Stimulated activated CD8-positive, alpha-beta memory T cell treated with anti-CD3 and anti-CD28 coated beads, Interleukin-4, amount 100 ng/mL, for 1 hour (primary cell): ENCODE measurements at places on chromosomes 12 and 14.

- no peak for DNase-seq
Measured at GRCh38 chr12:95473231-95473883, 595 bp upstream of the METAP2 start.

DNA sequence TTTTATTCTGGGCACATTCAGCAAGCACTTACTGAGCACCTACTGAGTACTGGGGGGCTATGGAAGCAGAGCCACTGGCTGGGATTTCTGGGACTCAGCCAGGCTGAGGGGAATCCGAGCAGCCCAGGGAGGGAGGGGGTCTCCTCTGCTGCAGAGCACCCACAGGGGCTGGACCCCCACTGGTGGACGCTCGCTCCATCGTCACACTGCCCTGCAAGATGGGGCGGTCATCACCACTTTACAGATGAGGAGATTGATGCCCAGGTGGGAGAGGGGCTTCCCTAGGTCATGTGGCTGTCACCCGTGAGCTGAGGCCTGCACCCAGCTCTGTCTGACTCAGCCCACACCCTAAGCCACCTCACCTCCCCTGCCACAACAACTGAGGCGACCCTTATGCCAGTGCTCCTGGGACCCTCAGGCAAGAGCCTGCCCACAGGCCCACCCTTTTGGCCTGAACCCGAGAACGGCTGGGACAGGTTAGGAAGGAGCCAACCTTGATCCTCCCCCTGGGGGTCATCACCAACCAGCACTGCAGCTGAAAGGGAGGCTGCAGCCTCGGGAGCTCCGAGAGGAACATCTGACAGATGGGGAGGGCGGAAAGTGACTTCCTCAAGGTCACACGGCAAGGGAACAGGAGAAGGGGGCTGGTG is 74.4 kb downstream of the SERPINA3 start:
- DNase-seq = no peak

- no peak for DNase-seq
Measured at GRCh38 chr14:92585981-92586937, 72.7 kb downstream of the RIN3 start.

DNA sequence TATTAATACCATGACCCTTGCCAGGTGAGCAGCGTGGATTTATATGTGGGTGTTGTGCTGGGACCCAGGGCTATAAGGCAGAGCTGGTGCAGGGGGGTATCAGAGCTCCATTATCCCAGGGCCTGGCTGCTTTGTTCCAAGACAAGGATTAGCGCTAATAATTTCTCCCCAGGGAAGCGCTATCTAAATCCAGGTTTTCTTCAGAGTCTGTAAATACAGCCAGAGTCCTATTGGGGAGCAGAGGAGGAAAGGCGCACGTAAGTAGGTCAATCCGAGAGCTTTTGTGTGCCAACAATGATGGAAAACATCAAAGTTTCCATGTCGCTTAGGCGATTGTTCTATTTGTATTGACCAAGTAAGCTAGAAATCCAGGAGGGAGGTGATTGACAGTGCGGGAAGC is 1009.7 kb downstream of the VRK1 start:
- DNase-seq = no peak

DNA sequence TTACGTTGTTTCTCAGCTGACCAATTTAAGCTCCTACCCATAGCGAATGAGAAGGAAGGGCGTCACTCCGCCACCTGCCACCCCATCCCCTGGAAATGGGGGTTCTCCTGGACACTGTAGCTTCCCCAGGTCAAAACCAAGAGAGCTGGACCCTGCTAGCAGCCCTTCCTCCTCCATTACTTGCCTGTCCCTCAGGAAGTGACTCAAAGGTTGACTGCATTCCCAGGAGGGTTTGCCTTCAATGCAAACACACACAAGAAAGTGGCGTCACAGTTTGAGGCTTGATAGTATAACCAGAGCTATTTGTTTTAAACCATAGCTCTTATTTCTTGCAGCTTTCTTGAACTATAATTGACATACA is 79.1 kb downstream of the KCNK13 start:
- DNase-seq = no peak

- DNase-seq = no peak
Measured at GRCh38 chr14:69036757-69037506, 57.8 kb upstream of the ACTN1 start.

DNA sequence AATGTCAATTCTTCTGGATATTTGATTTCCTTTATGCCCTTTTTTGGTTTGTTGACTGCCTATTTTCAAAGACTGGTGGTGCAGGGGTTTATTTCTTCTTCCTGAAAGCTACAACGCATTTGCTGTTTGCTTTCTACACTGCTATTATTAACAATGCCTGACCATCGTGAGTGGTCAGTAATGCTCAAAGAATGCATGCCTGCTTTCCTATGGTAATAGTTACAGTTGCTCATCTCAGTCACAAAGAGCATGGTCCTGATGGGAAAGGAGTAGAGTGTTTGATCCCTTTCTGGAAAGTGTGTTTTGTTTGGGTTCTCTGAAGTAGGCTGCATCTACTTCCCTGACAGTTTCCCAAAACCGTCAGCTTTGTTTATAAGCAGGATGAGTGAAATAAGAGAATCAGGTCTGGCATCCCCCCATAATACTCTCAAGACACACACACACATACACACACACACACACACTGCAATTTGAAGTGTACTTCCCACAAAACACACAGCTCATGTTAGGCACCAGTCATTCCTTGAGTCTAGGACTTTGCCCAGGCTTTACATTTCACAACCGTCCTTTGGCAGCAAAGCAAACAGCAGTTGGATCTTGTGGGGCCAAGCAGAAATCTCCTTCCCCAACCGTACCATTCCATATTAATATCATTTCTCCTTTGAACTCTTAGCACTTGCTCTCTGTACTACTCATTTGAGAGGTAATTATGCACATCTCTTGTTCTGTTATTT is 56.6 kb downstream of the SUDS3 start:
- no peak for DNase-seq

- no peak for DNase-seq
Measured at GRCh38 chr12:125305231-125305630, 240.0 kb downstream of the AACS start.

DNA sequence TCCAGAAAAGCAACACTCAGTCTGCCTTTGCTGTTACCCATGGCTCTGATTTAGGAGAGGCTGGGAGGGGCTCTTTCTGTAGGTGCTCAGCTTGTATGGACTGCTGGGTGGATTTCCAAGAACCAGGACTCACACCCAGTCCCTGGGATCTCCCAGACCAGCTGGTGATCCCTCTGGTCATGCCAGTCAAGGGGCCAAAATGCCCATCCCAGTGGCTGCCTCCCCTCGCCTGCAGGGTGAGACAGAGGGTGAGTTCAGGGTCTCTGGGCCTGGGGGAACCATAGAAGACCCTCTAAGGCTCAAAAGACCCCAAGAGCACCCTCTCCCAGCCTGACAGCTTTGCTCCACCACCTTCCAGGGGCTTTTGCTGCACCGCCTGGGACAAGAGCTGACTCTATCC is 78.6 kb upstream of the MYL2 start:
- no peak for DNase-seq

GRCh38 chr14:83071888-83072501 is 1538.3 kb upstream of the SEL1L start:
- no peak for DNase-seq

- no peak for DNase-seq
Measured at GRCh38 chr12:125001636-125002035, 8.2 kb downstream of the BRI3BP start.

DNA sequence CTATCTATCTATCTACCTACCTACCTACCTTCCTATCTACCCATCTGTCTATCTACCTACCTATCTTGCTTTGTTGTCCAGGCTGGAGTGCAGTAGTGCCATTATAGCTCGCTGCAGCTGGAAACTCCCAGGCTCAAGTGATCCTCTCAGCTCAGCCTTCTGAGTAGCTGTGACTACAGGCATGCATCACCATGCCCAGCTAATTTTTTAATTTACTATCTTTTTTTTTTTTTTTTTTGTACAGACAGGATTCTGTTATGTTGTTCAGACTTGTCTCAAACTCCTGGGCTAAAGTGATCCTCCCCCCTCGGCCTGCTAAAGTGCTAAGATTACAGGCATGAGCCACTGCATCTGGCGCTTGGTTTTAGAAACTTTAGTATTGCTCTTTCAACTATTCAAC is 762.4 kb downstream of the SLC6A15 start:
- no peak for DNase-seq

DNA sequence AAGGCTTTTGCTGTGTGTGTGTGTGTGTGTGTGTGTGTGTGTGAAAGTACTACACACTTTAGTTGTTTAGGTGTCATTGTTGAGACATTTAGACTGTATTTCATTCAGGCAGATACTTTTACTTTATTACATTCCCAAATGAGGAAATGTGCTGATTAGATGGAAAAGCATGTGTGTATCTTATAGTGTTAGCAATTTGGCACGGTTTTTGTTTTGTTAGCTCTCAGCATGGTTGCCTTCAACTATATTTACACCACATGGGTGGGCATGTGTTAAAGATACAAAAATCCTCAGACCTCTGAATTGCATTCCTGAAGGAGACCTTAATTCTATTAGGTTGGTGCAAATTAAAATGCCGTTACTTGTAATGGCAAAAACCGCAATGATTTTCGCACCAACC is 879.5 kb downstream of the DIO2 start:
- DNase-seq = no peak

- DNase-seq = no peak
Measured at GRCh38 chr14:32571551-32571950, 242.5 kb downstream of the AKAP6 start.

- no peak for DNase-seq
Measured at GRCh38 chr12:55874443-55874842, 31.7 kb upstream of the MMP19 start.

DNA sequence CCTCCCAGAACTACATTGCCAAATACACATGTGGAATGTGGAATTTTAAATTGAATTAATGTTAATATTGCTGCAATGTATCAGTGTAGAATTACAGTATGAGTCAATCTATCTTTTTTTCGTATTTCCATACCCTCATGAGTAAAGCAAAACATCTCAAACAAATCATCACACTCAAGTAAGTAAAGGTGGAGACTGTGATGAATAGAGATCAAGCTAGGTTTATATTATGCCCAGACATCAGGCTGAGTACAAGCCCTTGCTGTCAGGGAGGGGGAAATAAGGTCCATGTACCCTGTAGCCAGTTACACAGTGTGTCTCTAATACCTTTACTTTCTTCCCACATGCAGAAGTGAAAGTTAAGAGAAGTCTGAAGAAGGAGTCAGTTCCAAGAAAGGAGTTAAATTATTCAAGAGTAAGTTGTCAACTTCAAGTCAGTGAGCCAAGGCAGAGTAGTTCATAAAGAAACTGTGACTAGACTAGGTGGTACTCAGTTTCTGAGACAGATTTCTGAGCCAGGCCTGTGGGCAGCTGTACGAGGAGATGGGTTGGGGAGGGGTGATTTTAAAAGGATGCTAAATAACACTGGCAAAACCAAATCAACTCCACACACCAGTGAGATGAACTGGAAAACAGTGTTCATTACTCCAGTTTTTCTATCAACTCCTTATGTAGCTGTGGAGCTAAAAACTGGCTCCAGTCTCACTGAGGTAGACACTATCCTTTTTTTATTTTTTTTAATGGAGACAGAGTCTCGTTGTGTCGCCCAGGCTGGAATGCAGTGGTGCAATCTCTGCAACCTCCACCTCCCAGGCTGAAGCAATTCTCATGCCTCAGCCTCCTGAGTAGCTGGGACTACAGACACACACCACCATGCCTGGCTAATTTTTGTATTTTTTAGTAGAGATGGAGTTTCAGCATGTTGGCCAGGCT is 23.8 kb upstream of the STK38L start:
- no peak for DNase-seq

GRCh38 chr12:52578469-52578868 is 4.8 kb upstream of the KRT74 start:
- DNase-seq = no peak

DNA sequence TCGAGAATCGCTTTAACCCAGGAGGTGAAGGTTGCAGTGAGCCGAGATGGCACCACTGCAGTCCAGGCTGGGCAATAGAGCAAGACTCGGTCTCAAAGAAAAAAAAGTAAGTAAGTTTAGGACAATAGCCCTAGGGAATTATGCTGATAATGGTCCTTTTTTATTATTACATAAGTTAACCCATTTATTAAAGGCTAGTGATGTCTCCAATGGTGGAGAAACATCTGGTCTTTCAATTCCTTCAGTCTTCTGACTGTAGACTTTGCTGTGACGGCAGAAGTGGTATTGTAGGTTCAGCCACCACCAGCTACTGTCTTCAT is 27.4 kb downstream of the DDX47 start:
- no peak for DNase-seq

DNA sequence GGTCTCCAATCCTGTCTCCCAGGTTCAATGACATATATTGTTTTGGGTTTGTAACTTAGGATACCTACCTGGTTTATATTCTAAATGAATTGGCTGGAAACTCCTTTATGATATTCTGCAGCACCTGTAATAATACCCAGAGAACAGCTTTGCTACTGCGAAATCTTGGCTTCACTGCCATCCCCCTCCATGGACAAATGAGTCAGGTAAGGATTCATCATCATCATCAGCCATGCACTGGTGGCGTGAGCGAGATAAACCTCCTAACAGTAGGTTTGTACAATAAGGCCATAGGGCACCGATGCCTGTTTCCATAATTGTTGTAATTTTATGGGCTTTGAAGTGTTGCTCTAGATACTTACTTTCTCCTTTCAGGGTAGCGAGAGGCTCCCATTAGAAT is 10.7 kb downstream of the DDX47 start:
- no peak for DNase-seq

DNA sequence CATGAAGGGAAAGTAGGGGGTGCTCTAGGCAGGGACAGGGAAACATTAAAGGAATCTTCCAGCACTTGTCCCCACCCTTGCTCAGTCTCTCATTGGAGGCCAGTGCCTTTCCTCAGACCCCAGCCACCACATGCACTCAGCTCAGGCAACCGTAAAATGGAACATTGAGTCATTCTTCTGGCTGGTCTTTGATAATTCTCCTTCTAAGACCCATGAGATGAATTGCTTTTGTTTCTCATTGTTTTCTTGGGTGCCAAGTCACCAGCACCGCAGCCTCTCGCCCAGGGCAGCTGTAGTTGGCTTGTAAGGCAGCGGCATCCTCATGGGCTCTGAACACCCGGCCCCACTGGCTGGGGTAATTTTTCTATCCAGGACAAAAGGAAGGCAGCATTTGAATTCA is 108.2 kb downstream of the PHETA1 start:
- DNase-seq = no peak

GRCh38 chr14:103404032-103404918 is 19.1 kb downstream of the MARK3 start:
- DNase-seq = no peak

DNA sequence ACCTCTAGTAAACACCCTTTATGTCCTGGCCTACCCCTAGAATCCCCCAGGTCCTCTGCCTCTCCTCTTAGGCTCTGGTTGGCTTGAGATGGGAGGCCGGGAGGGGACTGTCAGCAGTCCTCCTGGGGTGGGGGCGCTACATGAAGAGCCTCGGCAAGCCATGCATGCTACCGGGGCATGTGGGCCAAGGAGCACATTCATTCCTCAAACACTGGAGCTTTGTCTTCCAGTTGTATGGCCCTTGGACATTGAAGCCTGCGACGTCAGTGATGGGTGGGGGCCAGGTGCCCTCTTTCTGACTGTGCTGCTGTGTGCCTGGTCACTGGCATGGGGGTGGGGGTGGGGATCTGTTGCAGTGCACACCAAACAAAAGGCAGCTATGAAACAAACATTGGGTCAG is 15.8 kb upstream of the CELA1 start:
- DNase-seq = no peak

- no peak for DNase-seq
Measured at GRCh38 chr14:95125221-95125620, 32.1 kb downstream of the DICER1 start.
